Gastrocnemius medialis (tissue), 4 donors: ENCODE measurements at places on chromosomes 7 and 10.

DNA sequence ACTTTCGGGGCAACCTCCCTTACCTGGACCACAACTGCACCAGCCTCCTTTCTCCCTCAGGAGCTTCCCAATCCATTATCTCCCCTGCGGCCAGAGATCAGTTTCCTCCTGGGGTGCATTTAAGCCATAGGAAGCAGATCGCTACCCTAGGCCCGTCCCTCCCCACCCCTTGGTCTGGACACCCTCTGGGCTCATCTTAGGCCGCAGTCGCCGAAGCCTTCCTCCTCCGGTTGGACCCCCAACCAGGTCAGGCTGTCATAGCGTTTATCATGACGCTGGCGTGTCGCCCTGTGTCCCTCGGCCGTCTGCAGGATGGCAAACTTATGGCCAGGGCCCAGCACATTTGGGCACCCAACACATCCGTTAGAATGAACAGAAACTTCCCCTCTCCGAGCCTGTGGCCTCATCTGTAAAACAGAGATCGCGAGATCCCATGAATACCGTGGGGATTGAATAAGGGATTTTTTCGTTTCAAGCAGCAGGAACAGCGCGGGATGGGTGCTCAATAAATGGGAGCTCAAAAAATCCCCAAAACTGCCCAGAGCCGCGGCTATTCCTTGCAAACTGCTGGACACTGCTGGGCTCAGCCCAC lies 669 bp upstream of the AP5Z1 start:
- no peak for DNase-seq

DNA sequence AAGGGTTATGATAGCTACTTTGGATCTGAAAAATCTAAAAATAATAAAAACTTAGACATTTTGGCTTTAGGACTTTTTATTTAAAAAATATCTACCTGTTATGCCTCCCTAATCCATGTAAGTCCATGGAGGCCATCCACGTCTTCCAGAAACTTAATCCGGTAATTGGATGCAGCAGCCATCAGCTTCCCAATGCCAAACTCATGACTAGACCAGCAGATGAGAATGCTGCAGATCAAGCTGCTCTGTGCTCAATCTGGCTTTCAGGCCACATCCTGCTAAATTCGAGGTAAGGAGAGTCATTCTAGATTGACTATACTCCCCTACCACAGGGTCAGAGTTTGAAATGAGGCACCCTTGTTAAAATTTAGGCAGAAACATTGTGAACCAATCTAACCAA lies 168.5 kb upstream of the TCERG1L start:
- DNase-seq = no peak

DNA sequence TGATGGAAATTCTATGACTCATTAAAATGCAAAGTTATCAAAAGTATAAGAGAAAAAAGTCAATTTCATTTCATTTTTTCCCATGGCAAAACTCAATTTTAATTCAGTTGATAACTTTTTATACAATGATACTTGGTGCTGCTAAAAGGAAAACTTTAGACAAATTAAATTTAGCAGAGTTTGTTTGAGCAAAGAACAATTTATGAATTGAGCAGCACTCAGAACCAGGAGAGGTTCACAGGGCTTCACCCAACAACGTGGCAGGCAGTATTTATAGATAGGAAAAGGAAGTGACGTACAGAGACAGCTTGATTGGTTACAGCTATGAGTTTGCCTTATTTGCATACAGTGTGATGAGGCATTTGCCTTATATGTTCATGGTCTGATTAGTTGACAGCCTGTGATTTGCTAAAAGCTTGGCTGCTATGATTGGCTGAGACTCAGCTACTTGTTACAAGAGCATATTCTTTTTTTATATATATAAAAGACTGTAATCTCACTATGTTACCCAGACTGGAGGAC lies 157.2 kb upstream of the CELF2 start:
- DNase-seq = no peak

DNA sequence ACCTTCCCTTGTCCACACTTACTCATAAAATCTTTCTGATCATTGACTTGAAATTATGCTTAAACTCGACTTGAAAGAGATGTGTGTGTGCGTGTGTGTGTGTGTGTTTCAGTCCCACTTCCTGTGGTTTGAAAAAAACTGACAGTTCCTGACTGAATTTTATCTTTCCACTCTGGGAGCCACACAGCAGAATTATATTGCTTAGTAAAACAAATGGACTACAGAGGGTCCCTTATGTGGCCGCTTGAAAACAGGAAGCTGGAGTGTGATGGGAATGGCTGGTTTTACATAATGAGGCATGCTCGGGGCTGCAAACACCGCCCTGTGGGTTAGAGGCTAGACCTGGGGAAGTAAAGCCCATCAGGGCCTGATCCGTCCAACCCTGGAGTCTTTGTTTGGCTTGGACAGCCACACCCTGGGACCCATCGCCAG lies 54.8 kb downstream of the LYZL1 start:
- no peak for DNase-seq

DNA sequence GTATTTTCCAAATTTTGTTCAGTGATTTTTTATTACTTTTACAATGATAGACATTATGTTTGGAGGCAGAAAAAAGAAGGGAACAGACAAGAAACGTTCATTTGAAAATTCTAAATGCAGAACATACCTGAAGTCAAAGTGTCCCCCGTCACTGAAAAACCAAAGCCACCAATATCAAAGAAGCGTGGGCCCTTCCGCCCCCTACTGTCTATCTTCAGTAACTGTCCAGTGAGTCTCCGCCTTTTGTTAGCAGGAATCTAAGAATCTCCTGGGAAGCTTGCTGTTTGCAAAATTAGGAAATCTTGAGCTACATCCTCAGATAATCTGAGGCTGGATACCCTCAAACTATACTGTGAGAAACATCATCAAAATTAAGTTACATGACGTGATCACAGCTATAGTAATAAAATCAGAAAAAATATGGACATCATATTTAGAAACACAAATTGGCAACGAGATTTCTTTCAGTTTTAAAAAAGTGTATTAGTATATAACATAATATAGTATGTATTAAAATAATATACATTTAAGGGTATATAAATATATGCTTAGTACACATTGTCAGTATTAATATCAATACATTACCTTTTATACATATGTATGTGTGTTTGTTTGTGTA lies 169.3 kb upstream of the AKR1E2 start:
- DNase-seq = peak; percentile 55

- DNase-seq = no peak
Observed at GRCh38 chr7:139066315-139066714, 30.5 kb upstream of the ZC3HAV1L start.

DNA sequence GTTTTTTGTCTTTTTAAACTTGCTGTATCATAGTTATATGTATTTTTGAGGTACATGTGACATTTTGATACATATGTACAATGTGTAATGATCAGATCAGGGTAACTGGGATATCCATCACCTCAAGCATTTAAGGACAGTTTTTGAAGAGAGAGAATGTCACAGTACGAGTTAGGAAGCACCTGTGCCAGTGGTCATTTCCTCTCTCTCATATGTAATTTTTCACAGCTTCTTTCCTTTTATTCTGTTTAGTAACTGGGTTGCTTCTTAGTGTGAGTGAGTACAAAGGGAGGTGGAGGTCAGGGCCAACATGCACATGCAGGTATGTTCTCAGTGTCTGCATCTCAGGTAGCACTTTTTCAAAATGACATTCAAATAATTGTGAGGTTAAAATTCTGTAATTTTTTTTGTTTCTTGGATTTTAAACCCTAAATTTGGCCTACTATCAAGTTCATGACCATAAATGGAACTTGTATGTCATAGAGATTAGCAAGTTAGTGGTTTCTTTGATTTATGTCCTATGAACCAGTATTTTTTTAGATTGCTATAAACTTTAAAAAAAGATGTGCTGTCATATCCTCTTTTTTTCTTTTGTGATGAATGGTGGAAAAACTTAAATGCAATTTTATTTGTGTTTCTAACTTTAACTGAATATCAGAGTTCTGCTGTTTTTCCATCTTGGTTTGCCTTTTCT lies 42.7 kb downstream of the SNX10 start:
- no peak for DNase-seq

DNA sequence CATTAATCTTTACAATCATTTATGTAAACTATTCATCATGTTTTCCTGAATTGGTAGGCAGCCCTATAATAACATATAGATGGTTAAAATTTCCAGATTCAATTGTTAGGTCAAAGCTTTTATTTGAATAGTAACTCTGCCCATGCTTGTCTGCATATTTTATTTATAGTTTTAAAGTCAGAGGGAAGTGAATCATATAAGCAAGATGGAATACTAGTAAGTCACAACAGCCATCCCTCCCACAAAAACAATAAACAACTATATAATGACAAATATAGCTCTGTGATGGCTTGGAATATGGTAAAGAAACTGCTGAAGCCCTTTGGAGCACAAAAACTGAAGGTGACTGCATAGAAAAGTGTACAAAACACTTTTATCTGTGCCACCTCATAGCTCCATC lies 156.3 kb upstream of the TMEM106B start:
- no peak for DNase-seq

DNA sequence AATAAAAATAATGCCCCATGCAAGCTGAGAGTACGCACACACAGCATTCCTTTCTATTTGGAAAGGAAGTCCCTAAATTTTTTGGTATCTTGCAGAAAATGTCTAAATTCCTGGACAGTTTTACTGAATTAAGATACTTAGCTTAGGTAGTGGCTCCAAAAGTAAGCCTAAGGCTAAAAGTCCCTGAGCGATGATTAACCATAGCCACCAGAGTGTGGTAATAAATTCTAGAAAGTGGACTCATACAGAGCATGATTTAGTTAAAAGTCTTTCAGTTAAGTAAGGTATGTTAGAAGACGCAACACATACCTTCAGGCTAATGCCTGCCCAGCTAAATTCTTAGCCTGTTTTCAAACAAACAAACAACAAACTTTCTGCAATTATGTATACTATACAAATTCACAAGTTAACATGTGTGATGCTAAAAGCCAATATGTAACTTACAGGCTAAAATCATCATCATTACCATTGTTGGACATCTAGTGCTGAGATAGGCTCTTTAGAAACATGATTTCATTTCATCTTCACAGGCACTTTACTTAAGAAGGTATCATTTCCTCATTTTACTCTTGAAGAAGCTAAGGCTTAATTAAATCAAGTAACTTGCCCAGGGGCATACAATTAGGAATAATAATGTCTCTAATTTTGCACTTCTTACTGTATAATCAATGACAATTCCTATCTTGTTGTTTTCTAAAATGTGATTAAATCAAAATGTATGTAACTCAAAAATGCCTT lies 261.4 kb upstream of the YAE1 start:
- no peak for DNase-seq

GRCh38 chr10:62048919-62049623 lies 147.6 kb downstream of the ARID5B start:
- DNase-seq = peak; percentile 99

- DNase-seq = no peak
Observed at GRCh38 chr10:64873088-64873487, 1351.9 kb downstream of the REEP3 start.

DNA sequence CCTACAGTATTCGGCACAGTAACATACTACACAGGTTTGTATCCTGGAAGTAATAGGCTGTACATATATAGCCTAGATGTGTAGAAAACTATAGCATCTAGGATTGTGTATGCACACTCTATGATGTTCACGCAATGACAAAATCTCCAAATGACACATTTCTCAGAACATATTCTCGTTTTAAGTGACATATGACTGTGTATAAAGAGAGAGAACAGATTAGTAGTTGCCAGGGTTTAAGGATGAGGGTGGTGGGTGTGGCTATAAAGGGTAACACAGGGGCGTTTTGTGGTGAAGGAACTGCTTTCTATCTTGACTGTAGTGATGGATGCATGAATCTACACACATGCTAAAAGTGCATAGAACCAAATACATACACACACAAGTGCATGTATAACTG lies 101.2 kb downstream of the ARL4A start:
- no peak for DNase-seq

DNA sequence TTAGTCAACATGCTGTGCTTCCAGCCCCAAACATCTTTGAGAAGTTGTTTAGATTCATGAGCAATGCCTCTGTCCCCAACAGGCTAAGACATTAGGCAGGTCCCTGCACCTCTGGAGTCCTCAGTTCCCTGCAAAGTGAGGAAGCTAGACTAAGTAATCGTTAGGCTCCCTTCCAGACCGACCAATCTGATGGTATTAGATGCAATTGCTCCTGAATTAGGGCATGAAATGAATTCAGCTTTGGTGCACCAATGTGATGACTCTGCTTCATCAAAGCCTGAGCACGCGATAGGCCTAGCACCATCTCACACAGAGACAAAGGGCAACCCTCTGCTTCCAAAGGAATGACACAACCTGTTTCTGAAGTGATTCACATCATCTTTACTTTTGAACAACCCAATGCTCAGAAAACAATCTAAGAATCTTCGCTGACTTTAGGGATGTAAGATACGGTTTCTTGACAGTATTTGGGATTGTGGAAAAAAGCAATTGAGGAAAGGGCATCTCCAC lies 723 bp upstream of the TES start:
- DNase-seq = no peak

DNA sequence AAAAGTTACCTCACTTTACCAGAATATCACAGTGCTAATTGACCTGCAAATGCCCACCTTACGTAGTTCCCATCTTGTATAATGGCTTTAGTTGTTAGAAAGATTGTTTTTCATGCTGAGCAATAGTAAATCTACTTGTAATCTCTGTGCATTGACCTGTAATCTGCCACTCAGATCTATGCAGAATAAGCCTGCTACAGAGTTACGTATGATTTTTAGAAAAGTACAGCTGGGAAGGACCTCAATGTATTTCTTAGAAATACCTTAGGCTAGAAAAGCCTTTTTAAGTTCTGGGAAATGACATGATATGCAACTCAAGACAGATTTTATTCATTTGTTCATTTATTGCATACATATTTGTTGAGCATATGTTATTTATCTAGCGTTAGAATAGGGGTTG lies 530.9 kb downstream of the SORCS3 start:
- DNase-seq = no peak

GRCh38 chr7:45650404-45651394 lies 76.5 kb downstream of the ADCY1 start:
- no peak for DNase-seq

DNA sequence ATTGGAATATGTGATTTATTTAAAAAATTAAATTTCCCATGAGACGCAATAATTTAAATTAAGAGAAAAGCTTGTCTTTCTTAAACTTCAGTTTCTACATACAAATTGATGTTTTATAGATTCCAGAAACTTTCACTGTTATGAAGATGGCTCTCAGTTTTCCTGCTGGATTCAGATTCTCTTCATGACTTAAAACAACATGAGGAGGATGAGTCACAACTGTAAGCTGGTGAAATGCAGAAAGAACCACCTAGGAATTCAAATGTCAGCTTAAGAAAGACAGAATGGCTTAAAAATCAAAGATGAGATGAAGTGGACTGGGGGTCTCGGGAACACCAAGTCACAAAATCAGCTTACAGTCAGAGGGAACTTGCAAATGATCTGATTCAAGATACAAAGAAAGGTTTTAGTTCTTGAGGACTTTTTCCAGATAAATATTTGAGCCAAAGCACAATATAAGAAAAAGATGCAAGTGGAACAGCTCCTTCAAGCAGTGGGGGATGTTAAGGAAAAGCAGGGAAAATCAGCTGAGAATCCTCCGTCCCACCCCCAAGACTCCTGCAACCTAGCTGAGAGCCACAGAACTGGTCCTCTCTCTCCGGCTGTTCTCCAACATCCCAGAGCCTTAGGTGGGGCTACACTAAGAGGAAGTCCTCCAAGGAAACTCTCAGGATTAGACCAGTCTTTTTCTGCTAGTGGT lies 279.8 kb downstream of the KCNMA1 start:
- no peak for DNase-seq

GRCh38 chr7:156560075-156560474 lies 80.5 kb upstream of the RNF32 start:
- DNase-seq = no peak
